Kidney (tissue), 22 donors: ENCODE measurements at places on chromosomes 7 and 10.
A peak's percentile ranks its signal among the peaks of the same experiment; 100 is the strongest.

GRCh38 chr7:151275813-151276577 is 27.5 kb upstream of the SMARCD3 start:
- no peak for DNase-seq

- no peak for DNase-seq
Observed at GRCh38 chr10:112655722-112656121, 208.7 kb downstream of the VTI1A start.

GRCh38 chr7:139602143-139602722 is 78.7 kb downstream of the CLEC2L start:
- DNase-seq = no peak

GRCh38 chr10:18508587-18508986 is 142.8 kb downstream of the NSUN6 start:
- no peak for DNase-seq

GRCh38 chr7:2924866-2925840 is 81.0 kb upstream of the GNA12 start:
- DNase-seq = no peak

DNA sequence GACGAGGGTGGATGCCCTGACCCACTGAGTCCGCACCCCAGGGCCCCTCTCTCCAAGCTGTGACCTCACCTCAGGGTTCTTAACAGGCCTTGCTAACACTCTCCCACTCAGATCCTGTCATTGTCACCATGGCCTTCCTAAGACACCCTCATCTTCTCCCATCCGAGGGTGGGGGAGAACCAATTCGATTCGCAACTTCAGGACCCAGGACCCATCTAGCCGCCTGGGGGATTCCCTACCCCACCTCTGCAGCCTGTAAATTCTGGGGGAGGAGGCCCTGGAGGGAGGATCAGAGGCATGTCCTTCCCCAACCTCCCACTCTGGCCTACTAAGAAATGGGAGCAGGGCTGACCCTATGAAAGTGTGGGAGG is 17.4 kb downstream of the TRIM8 start:
- no peak for DNase-seq

GRCh38 chr7:149856583-149856982 is 17.2 kb upstream of the ATP6V0E2 start:
- DNase-seq = no peak

- no peak for DNase-seq
Observed at GRCh38 chr7:137003086-137003485, 134.6 kb downstream of the CHRM2 start.

- DNase-seq = no peak
Observed at GRCh38 chr7:43148161-43148731, 35.8 kb downstream of the HECW1 start.

DNA sequence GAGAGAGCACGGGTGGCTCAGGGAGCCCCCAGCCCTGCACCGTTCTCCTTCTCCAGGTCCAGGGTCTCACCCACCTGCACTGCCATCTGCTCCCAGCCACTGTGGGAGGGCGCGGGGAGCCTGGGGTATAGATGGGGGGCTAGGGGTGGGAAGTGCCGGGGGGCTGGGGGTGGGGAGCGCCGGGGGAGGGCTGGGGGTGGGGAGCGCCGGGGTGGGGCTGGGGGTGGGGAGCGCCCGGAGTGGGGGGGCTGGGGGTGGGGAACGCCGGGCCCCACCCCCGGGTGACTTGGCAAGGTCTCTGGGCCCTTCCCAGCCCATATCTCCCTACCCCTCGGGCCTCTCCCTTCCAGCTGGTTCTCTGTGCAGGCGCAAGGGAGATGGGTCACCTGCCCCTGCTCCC is at the start of gene GRIFIN:
GRIFIN (minus strand) TSS at position 101 of the 400 bp plus-strand sequence; CDS start at position 86, 15 bp downstream.
- no peak for DNase-seq

DNA sequence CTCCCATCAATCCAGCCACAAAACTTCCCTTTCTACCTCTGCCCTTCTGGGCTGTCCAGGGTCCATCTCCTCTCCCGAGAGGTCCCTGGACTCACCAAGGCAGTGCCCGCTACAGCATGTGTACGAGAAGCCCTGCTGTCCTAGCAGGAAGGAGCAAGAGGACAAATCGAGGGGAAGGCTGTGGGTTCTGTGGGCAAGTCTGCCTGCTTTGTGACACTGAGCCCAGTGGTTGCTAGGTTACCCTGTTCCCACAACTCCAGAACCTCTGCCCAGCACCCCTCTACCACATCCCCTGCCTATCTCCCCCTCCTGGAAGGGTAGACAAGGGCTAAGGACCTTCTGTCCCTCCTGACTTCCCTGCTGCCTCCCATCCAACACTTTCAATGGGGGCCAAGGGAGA is at the start of gene TBATA:
TBATA (minus strand) TSS at position 188 of the 400 bp plus-strand sequence. CDS start 1,998 bp downstream, outside the sequence.
- no peak for DNase-seq

- DNase-seq = no peak
Observed at GRCh38 chr10:50538555-50539398, 85.0 kb downstream of the SGMS1 start.

- DNase-seq = no peak
Observed at GRCh38 chr7:157442993-157443831, 106.4 kb downstream of the DNAJB6 start.

DNA sequence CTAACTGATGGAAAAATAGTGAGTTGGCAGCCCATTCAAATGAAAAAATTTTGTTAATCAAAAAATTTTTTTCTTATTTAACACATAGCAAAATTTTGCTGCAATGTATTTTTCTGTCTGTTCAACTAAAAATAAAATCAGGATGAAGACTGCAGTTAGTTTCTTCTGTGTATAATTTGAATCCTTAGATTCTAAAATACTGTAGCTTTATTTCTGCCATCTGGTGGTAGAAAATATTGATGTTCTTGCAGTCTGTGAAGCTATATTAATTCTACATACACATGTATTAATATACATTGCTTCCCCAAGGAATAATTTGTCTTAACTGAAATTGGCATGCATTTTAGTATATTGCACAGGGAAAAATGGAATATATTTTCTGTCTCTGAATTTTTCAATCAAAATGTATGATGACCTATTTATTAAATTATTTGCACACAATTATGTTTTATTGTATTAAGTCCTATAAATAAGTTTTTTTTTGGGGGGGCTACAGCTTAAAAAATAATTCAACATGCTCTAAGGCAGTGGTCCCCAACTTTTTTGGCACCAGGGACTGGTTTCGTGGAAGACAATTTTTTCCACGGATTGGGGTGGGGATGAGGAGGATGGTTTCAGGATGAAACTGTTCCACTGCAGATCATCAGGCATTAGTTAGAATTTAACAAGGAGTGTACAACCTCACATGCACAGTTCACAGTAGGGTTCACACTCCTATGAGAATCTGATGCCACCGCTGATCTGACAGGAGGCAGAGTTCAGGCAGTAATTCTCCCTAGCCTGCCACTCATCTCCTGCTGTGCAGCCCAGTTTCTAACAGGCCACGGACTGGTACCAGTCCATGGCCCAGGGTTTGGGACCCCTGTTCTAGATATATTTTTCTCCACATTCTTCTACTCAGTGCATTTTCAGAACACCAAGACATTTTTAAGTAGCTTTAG is 119.4 kb downstream of the GNAT3 start:
- DNase-seq = no peak

DNA sequence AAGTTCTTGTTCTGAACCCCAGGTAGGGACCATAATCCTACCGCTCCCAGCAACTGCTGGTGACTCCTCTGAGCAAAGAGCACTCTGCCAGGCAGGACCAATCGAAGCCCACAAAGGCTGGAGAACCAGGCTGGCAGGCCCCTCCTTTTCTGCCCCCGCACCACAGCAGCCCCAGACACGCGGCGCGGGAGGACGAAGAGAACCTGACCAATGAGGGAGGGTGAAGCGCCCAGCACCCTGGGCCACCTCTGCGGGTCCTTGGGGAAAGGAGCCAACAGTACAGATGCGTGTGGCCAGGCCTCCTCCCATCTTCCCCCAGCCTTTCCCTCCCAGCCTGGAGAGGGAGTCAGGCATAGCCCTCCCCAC is 25.9 kb downstream of the CTBP2 start:
- DNase-seq = no peak

DNA sequence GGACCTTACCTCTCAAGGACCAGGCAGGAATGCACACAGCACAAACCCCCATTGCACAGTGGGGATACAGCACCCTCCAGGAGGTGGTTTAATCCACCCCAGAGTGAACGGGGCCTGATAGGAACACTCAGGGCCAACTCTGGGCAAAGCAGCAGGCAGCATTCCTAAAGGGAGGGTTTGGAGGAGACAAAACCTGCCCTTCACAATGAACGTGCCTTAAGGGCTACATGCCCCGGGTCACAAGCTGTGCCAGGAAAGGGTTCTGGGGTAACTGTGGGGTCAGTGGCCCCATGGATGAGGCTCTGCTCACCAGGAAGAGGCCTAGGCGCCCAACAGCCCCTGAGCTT is 1.1 kb downstream of the GPRIN2 start:
- DNase-seq = no peak

- DNase-seq = no peak
Observed at GRCh38 chr7:92953657-92954056, 117.3 kb upstream of the CDK6 start.

- no peak for DNase-seq
Observed at GRCh38 chr7:151999424-152000090, 25.9 kb upstream of the GALNT11 start.

- no peak for DNase-seq
Observed at GRCh38 chr7:44449584-44449928, 40.9 kb downstream of the NUDCD3 start.

GRCh38 chr10:91974960-91975359 is 51.4 kb downstream of the BTAF1 start:
- DNase-seq = no peak

DNA sequence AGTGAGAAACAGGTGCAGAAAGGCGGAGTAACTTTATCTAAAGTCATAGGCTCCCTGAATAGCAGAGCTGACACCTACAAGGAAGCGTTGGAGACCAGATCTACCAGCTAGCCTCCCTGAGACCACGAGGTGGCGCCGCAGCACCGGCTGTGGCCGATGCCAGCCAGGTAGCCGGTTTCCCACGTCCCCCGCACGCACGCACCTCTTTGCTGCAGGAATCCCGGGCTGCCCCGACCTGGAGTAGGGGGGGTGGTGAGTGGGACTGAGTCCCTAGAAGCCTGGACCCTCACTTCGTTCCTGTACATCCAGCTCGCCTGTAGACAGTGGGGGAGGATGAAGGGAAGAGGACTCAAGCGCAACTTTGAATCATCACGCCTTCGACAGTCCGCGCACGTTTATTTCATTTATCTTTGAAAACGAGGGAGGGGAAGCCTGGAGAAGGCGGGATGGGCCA is 3.7 kb downstream of the ELOVL3 start:
- peak; percentile 93 for DNase-seq

- no peak for DNase-seq
Observed at GRCh38 chr7:134742688-134743350, 36.6 kb upstream of the CALD1 start.

GRCh38 chr7:8389593-8390261 is 43.7 kb upstream of the NXPH1 start:
- peak; percentile 65 for DNase-seq

GRCh38 chr7:79786187-79786586 is 332.7 kb upstream of the MAGI2 start:
- DNase-seq = peak; percentile 8

DNA sequence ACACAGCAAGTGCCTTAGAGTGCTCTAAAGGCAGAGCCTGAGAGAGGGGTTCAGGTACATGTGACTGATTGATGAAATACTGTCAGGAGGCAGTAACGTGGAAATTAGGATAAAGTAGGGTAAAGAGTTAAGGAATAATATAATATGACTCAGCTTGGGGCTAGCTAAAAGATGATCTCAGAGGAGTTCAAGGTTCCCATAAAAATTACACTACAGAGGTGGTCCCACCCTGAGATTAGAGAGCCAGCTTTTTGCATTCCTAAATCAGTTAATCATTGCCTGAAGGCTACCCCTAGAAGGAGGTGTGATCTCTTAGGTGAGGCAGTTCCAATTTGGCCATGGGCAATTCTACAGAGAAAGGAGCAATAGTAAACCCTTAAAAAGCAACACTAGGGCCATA is 5.8 kb downstream of the LIPJ start:
- no peak for DNase-seq

DNA sequence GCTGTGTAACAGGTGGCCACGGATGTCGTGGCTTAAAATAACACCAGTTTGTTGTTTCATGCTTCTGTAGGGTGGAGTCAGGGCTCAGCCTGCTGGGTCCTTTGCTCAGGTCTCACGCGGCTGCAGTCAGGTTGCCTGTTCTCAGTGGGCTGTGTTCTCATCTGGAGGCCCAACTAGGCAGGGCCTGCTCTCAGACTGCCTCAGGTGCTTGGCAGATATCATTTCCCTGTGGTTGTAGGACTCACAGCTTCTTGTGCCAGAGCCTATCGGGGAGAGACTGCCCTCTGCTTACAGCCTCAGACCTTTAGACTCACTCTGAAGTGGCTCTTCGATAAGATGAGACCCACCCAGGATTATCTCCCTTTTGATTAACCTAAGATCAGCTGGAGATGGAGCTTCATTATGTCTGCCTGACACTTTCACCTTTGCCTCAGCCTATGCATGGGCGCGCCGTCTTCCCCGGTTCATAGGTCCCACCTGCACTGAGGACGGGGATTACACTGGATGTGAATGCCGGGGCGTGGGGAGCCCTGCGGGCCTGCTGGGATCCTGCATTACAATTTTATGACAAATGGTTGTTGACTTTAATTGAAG is 55.3 kb downstream of the INPP5A start:
- no peak for DNase-seq

- DNase-seq = no peak
Observed at GRCh38 chr10:20634839-20635238, 262.3 kb downstream of the NEBL start.

GRCh38 chr10:14724931-14725330 is 49.8 kb downstream of the FAM107B start:
- DNase-seq = no peak

- DNase-seq = peak; percentile 33
Observed at GRCh38 chr7:24587853-24588252, 14.6 kb downstream of the PALS2 start.

DNA sequence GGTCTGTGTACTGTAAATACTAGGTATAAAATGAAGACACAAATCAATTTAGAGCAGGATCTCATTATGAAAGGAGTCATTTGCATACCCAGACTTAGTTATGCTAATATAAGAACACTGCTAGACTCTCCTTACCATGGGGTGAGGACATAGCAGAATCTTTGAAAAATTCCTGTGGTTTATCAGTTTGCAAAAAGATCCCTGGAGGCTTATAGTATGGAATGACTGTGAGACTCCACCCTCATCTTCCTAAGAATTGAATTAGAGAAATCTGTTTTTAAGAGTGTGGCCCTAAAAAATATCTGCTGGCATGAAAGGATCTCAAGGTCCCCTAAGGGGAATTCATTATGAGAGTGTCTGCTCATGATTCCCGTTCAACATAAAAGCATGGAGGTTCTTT is 63.2 kb downstream of the WNT2 start:
- DNase-seq = no peak
